HL-60 (cell line): ENCODE measurements at places on chromosomes 16 and 17.

GRCh38 chr17:83110735-83111134 is 31.3 kb downstream of the METRNL start:
- DNase-seq = no peak

- no peak for DNase-seq
Observed at GRCh38 chr16:5309946-5310611, 212.5 kb upstream of the EEF2KMT start.

DNA sequence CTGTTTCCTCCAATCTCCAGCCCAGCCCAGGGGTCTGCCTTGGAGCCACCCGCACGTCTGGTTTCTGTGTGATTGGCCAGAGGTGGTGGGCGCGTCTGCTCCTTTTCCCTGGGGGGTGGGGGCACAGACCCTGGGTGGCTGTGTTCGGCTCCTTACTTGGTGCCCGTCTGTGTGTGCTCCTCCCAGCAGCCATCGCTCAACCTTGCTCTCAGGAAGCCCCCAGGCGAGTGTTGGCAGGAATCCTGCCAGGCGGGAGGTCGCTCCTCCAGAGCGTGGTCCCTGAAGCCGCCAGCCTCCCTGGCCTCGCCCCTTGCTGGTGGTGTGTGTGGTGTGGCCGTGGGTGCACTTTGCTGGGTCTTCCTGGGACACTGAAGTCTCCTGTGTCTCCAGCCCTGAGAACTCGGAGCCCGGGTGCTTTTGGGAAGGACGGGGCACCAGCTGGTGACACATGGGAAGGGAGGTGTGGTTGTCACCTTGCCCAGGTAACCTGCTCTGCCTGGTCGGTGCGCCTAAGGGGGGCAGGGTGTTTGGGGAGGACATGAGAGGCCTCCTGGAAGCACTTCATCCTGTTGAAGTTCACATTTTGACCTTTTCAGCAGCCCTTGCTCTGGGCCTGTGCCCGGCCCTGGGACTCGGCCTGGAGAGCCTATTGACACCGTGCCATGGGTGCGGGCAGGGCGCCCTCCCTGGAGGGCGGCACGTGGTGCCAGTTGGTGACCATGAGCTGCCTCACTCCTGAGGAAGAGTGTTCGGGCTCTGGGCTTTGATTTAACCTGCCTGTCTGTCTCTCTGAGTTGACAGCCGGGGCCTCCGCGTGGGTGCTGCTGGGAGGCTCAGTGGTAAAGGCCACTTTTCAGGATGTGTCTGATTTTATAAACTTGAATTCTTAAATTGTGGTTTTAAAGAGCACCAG is 49.0 kb upstream of the ZNF750 start:
- no peak for DNase-seq

- DNase-seq = no peak
Observed at GRCh38 chr17:28828294-28829040, 14.1 kb downstream of the FAM222B start.

- peak; percentile 39 for DNase-seq
Observed at GRCh38 chr17:67520252-67520906, 143.3 kb downstream of the PITPNC1 start.

DNA sequence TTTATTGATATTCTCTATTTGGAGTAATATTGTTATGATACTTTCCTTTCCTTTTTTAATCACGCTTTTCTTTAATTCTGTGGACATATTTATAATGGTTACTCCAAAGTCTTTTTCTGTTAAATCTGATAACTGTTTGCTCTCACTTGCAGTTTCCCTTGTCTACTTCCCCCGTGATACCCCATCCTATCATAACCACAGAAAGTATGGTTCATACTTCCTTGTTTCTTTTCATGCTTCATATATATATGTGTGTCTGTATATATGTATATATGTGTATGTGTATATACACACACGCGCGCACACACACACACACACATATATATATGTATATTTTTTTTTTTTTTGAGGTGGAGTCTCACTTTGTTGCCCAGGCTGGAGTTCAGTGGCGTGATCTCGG is 23.5 kb downstream of the SPECC1 start:
- peak; percentile 1 for DNase-seq

DNA sequence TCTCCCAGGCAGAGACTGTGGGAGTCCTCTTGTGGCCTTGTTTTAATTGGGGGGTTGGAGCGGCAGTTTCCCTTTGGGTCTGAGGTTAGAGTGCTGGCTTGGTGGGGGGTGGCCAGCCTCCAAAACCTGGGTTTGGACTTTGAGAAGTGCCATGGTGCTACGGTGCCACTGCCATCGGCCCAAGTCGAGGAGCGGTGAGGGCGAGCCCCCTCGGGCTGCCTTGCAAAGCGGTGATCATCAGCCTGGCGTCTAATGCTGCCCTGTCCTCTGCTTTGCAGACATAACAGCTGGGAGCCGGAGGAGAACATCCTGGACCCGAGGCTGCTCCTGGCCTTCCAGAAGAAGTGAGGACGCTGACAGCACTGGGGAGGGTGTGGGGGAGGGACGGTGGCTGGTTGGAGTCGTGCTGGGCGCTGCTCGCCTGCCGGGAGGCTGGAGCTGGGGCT is 1.2 kb downstream of the CBX2 start:
- DNase-seq = no peak

GRCh38 chr17:79294459-79295071 is 219.9 kb downstream of the ENGASE start:
- DNase-seq = peak; percentile 13

DNA sequence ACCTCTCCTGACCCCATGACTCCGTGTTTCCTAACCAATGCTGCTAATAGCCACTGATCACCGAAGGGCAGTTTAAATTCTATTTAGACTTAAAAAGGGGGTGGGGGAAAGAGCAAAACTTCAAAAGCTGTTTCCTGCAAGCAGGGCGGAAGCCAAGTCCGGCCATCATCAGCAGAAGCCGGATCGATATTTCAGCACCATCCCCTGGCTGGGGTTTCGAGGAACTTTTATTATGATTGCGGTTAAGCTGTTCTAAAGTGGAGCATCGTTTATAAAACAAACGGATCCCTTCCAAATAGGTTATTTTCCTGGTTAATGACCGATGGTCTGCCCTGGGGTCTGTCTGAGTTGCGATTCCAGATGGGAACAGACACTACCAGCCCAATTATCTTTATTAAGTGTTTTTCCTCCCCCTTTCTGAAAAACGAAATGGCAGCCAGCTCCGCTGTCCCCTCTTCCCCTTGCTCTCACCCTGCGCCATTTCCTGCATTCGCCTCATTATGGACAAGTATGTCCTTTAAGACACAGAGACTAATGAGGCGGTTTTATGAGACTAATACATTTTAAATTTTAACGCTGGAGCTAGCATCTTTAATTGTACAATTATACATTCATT is 76.1 kb upstream of the IRX3 start:
- no peak for DNase-seq

DNA sequence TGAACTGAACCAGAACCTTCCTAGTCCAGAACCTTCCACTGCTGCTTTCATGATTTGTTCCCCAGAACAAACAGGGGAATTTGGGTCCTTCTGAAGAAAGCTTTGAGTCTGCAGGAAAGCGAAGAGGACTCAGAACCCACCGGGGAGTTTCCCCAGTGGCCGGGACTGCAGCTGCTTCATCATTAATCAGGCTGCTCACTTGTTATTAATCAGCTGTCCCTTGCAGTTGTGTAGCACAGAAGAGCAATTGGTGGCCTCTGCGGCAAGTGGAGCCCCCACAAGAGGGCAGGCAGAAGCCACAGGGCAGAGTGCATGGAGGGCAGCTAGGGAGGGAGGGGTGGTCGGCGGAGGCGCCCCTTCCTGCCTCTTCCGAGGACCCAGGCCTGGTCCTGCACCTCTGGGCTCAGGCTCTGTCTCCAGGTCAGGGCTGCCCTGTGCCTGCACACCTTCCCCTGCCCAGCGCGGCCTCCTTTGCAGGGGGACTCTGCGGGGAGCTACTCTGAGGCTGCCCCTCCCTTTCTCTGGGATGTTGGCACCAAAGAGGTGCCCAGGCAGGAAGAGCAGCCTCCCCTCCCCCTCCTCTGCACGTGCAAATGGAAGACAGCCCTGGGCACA is 6.9 kb downstream of the CCL17 start:
- DNase-seq = no peak

GRCh38 chr17:38317081-38317480 is 20.1 kb downstream of the MRPL45 start:
- no peak for DNase-seq
